ENCODE measurements at places on chromosomes 4 and X.

- DNase-seq, result peak; percentile 34
These were observed at the start of gene FGFBP2 for GRCh38 chr4:15963001-15963451. TSS of gene FGFBP2 (minus strand) at chr4:15963175. CDS start at chr4:15963129, 46 bp downstream.

DNA sequence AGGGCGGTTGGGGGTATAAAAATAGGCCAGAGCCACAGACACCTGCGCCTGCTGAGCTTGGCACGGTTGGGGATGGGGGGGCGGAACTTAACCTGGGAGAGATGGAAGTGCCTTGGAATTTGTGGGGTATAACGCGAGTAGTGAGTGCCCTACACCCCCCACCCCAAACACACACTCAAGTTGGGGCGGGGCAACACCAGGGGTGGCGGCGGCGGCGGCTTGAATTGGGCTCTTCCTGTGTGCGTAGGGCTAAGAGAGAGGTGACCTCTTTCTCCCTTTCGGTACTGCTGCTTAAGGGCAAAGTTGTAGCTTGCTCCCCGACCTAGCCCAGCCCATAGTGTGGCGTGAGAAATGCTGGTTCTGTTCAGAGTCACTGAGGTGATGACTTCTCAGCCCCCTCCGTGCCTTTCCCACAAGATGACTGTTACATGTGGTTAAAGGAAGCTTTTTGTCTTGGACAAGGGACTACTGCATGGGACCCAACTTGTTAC, 839 bp downstream of the STK26 start:
- DNase-seq, result peak; percentile 27

- no peak for DNase-seq
These were observed 47.5 kb upstream of the TRIM2 start for GRCh38 chr4:153156721-153157120.

DNA sequence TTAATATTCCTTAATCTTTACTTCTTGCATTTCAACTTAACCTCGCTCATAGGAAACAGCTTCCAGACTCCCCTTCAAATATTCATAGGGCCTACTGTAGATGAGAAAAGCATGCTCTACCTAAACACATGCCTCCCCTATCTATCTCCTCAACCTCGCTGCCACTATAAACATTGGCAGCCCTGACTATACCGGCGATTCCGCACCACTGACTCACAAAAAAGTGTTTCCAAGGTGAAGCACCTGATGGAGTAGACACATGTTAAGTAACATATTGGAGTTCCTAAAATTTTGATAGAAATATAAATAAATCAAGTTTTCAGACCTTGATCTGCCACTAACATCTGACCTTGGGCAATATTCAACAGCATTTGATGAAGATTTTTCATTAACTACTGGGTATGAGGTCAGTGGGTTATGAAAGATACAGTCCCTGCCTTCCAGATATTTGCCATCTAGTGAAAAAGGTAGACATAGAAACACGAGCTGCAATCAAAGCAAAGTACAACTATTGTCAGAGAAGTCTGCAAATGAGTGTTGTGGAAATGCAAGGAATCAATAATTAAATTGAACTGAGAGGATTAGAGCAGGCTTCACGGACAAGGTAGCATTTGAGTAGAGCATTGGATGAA, 184.2 kb downstream of the MAML3 start:
- DNase-seq, result no peak

- no peak for DNase-seq
These were observed 18.3 kb upstream of the PITX2 start for GRCh38 chr4:110641218-110641617.

DNA sequence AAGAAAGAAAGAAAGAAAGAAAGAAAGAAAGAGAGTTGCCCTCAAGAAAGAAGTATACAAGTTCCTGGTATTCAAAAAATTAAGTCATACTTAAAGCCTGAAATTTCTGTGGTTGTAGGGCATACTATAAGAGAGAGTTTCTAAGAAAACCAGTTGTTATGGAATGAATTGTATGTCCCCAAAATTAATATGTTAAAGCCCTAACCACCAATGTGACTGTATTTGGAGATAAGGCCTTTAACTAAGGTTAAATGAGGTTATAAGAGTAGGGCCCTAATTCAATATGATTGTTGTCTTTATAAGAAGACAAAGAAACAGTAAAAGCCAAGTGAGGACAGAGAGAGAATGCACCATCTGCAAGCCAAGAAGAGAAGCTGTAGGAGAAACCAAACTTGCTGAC, 521.1 kb downstream of the CCSER1 start:
- DNase-seq, result no peak

DNA sequence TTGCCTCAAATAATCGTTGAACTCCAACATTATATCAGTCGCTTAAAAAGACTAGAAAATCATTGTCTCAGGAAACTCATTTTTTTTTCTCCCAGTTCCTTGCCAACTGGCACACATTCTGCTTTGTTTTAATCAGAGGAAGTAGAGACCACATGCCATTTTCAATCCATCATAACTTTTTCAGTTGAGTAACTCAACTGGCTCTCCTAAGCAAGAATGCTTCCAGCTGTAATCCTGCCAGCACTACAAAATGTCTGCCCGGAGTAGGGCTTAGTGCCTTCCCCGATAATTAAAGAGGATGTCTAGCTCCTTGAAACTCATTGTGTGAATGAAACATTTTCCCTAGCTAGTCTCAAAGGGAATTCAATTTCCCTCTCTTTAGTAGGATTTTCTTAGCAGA, 33.0 kb downstream of the FREM3 start:
- no peak for DNase-seq

DNA sequence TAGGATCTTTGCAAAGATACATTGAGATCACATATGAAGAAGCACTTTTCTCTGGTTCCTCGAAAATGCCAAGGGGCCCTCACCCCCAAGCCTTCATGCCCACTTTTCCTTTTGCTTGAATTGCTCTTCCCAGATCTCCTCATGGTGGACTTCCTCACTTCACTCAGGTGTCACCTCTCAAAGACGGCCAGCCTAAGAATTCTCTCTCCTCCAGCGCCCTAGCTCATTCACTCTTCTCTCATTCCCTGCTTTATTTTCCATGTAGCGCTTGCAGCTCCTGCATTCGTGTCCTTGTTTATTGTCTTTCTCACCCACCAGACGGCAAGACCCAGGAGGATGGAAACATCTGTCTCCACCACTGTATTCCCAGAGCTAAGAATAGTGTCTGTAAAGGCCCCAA, 32.9 kb downstream of the CCKAR start:
- DNase-seq, result no peak

DNA sequence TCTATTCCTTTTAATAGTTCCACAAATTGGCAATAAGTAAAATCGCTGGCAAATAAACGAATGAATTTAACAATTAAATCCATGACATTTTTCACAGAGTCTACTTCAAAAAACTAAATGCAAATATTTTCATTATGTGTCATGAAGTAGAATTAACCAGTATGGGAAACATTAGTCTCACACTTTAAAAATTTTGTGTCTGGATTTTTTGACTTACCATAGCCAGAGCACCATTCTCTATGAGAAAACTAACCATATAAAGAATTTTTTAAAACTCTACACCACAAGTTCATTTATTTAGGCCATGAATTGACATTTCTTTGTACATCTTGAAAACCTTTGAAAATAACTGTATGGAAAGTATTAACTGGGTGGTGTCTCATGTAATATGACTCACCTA, 41.2 kb downstream of the PRDM5 start:
- DNase-seq, result no peak

DNA sequence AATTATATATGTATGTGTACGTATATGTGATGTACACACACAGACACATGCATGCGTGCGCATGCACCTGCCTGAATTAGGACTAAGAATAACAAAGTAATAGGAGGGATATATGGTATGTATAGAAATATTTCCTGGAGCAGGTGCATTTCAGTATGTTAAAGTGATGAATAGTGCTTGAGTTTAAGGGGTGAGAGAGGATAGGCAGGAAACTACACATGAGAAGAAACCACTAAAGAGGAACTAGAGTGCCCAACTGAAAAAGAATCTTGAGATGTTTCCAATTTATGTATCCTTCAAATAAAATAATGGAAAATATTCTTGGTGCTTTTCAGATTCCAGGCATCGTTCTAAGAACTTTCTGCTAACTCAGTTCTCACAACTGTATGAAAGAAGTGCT, 52.6 kb upstream of the UNC5C start:
- DNase-seq, result no peak

GRCh38 chr4:114358901-114359300, 239.7 kb upstream of the UGT8 start:
- DNase-seq, result no peak

GRCh38 chr4:89639395-89639794, 197.6 kb downstream of the SNCA start:
- no peak for DNase-seq

- no peak for DNase-seq
These were observed 224.5 kb downstream of the PCDH18 start for GRCh38 chr4:137307806-137308205.

- no peak for DNase-seq
These were observed 76.4 kb upstream of the HELT start for GRCh38 chr4:184941671-184942418.

DNA sequence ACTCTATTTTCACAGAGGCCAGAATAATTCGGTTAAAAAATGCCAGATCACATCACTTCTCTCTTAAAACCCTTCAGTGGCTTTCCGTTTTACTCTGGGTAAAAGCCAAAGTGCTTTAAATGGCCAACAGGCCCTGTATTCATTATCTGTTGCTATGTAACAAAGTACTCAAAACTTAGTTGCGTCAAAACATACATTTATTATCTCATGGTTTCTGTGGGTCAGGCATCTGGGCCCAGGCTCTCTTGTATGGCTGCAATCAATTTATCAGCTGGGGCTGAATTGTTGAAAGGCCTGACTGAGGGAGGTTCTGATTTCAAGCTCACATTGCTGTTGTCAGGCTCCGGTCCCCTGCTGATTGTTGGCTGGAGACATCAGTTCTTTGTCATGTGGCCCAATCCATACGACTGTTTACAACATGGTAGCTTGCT, 72.7 kb upstream of the H2AZ1 start:
- no peak for DNase-seq

GRCh38 chr4:25213347-25213979, 20.4 kb upstream of the PI4K2B start:
- DNase-seq, result no peak

- DNase-seq, result no peak
These were observed 165.3 kb downstream of the GLRA2 start for GRCh38 chrX:14694611-14695010.

DNA sequence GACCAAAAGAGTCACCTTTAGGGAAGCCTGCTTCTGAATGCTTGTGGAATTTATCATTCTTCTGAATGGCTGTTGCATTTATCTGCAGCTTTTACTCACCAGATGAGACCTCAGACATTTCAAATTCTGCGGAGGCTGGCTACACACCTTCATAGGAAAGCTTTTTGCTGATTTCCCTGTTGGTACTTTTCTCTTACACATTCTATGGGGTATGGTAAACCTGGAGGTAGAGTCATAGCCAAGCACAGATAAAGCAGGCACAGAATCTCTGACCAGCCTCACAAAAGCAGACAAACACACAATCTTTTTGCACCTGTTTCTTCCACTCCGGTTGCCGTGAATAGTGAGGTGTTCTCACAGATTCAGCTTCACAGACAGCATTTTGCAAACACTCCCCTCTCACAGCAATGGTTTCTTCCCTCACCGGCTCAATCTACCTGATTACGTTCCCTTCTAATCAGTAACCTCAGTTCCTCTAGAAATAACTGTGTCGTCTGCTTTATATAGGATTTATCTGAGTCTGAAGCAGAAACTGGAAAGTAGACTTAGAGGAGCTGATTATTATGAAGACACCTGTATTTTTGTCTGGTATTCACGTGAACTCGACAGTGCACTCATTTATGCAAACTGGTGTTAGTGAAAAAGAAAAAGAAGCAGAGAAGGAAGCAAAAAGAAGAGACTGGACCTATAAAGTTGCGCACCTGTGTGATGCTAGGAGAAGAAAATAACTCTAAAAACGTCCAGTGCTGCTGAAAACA, 83.1 kb downstream of the DMD start:
- DNase-seq, result no peak

DNA sequence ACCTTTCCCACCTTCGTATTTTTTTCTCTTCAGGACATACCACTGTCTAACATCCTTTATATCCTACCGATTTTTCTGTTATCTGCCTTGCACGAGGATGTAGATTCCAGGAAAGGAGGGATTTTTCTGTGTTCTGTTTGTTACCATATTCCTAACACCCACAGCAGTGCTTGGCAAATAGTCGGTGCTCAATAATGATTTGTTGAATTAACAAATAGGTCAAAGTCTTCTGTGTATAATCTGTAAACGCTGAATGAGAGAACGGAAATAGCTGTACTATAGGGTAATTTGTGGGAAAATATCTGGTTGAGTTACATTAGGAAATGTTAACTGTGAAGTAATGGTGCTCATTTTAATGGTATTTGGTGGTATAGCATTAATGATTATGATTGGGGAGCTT, 81.5 kb downstream of the TMEM156 start:
- DNase-seq, result no peak

DNA sequence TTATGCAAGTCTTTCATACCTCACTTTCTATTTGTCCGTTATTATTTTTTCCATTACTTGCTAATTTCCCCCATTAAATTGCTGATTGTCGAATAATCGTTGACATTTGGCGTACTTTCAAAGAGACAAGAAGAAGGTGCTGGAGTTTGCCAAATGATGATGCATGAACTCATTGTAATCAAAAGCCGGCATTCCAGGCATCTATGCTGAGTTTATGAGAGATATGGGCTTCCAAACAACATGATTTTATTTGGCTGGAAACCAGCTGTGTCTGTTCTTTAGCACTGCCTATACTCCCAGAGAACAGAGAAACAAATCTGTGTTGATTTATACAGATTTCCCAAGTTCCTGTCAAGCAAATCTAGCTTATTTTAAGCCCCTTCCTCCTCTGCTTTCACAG, 80.8 kb upstream of the RPS6KA3 start:
- DNase-seq, result no peak

GRCh38 chrX:17192106-17192505, 182.9 kb upstream of the NHS start:
- DNase-seq, result no peak

GRCh38 chrX:16839852-16840460, 30.2 kb downstream of the RBBP7 start:
- peak; percentile 9 for DNase-seq

DNA sequence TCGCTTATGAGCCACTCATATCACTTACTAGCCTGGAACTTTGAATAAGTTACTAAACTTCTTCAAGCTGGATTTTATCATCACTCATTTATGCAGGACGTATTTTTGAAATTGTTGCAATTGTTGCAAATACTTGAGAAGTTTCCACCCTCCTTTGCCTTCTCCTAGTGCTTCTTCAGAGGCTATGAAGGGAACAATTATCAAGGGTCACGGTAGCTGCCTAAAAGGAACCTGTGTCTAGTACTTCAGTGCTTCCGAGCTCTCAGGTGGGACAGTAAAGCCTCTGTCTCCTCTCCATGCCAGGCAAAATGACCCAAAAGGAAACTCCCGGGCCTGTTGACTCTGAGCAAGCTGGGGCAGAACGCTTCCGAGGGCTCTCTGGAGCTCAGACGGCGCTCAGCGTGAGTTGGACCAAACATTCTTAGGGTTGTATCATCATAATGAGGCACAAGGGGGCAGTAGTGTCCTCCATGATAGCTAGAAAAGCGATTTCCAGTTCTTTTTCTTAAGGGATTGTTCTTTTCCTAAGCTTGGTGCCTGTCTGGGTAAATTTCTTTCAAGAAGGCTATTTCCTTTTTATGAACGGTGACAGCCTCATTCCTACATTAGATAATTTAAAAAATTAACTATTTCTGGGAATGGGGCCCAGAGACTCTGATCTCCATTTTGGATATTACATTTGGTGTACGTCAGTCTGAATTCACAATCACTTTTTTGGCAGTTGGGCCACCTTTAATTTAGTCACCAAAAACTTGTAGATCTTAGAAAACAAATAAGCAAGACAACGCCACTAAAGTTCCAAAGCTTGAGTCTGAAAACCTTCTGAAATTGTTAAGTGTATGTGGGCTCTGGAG, 73.1 kb downstream of the PACRGL start:
- DNase-seq, result peak; percentile 1

GRCh38 chr4:146545102-146545501, 23.4 kb upstream of the SLC10A7 start:
- peak; percentile 27 for DNase-seq
